ENCODE measurements at places on chromosomes 7 and 10.

- no peak for DNase-seq
Observed at GRCh38 chr10:8319704-8320103, 265.2 kb downstream of the GATA3 start.

GRCh38 chr7:158617737-158618128 lies 30.1 kb upstream of the PTPRN2 start:
- no peak for DNase-seq

DNA sequence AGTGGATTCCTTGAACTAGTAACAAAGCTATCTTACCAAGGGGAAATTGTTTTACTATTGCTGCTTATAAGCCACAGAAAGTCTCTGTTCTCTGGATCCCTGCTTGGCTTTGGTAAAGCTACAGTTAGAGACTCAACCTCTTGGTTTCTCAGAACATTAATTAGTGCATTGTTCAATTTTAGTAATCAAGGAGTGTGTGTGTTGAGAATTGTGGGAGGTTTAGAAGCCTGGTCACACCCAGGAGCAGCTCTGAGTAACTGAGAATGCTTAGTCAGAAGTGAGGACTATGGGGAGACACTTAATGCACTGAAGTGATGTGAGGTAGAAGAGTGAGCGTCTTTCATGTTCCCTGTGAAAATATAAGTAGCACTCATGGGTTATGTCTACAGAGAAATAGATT lies 8.2 kb upstream of the ACTA2 start:
- DNase-seq, result no peak

- no peak for DNase-seq
Observed at GRCh38 chr10:10294881-10295529, 722.7 kb upstream of the CELF2 start.

DNA sequence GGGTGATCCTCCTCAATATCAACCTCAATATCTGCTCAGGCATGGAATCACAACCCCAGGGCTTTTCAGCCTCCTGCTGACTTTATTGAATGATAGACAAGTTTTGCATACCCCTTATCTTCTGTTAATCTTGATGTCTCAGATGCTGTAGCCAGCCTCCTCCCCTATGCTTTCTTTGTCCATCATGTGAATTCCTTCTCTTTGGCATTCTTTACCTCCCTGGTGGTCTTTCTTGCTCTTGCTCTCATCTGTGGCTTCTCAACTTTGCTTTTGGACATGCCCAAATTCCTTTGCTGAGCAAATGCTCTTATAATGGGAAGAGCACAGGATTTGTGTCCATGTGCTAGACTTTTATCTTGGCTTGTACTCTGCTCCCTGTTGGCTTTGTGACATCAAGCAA lies 73.4 kb upstream of the FAM13C start:
- DNase-seq, result no peak

DNA sequence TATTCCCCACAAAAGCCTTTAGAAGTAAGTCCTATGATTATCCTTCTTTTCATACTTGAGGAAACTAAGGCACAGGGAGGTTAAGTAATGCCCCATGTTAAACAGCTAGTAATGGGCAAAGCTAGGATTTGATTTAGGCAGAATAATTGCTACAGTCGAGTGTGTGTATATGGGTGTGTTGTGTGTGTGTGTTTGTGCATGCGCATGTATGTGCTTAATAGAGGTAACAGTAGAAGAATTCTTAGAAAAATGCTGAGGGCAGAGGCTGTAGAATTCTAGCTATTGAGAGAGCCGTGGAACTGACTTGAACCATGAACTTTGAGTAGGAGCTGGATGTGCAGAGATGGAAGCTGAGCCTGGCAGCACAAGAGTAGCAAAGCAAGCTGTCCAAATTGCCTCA lies 131.3 kb upstream of the WNT16 start:
- DNase-seq, result no peak

DNA sequence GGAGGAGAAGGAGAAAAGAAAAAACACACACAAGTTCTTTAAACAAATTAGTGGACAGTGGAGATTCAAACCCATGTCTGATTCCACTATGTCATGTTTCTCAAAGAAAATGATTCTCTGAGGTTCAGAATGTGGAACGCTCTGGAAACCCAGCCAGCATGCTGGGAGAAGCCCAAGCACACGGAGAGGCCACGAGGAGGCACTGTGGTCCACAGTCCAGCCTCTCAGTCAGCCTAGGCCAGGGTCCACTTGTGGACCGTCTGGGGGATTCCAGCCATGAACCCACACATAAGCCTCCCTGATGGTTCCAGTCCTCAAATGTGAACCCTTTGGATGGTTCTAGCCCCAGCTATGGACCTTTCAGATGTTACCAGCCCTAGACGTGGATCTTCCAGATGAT lies 73.4 kb downstream of the CAV1 start:
- no peak for DNase-seq

GRCh38 chr10:1057106-1057657 lies 997 bp downstream of the WDR37 start:
- no peak for DNase-seq

- no peak for DNase-seq
Observed at GRCh38 chr7:117780832-117781231, 92.4 kb downstream of the CTTNBP2 start.

DNA sequence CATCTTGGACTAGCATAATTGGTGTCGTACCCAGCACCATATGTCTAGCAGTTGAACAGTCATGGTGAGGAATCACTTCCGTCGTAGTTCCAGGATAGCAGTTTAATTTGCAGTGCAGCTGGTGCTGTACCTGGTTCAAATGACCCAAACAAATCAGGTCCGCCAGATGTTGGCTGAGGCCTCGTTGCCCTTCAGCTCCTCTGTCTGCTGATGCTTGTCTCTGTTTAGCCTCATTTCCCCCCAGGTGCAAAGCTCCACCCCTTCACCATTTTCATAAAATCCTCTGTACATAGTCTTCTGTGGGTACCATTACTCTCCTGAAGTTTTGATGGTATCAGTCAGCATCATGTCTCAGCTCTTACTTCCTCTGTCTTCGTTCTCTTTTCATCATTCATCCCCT lies 35.1 kb downstream of the UMAD1 start:
- DNase-seq, result no peak

GRCh38 chr10:21078410-21079329 lies 181.6 kb upstream of the NEBL start:
- peak; percentile 9 for DNase-seq

DNA sequence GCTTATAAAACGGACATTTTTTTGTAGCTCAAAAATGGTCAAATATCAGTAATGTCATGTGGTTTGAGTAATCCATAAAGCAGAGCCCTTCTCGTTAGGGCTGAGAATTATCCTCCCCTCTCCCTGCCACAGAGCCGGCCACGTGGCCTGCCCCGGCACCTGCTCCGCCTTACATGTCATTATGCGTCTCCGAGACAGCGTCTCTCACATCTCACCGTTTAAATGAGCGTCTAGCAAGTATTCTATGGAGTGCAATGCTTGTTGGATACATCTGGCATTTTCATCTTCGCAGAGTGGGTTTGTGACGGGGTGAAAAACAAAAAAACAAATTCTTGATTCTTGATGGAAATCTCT lies 86.1 kb downstream of the CUX1 start:
- DNase-seq, result no peak

- DNase-seq, result no peak
Observed at GRCh38 chr10:60948851-60949250, 4.9 kb upstream of the RHOBTB1 start.

DNA sequence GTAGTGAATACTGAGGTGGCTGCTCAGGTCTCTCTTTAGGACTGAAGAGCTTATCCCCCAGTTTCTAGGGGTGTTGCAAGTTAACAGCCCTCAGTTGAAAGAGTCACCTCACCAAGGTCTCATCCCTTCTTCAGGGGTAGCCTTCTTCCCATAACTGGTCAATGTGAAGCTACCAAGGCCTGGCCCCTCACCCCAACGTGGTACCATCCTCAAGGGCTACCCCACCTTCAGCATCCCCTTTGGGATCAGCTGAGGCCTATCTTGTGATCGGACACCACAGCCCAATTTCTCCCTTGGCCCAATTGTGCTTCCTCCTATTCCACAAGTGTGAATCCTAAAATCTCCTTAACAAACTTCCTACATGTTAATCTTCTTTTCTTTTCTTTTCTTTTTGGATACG lies 289.5 kb upstream of the MKLN1 start:
- no peak for DNase-seq

GRCh38 chr10:14010101-14010558 lies 320.6 kb downstream of the FRMD4A start:
- no peak for DNase-seq

- DNase-seq, result no peak
Observed at GRCh38 chr10:125782054-125782453, 6.4 kb upstream of the MMP21 start.

GRCh38 chr7:148894591-148894990 lies 10.5 kb upstream of the EZH2 start:
- DNase-seq, result no peak

DNA sequence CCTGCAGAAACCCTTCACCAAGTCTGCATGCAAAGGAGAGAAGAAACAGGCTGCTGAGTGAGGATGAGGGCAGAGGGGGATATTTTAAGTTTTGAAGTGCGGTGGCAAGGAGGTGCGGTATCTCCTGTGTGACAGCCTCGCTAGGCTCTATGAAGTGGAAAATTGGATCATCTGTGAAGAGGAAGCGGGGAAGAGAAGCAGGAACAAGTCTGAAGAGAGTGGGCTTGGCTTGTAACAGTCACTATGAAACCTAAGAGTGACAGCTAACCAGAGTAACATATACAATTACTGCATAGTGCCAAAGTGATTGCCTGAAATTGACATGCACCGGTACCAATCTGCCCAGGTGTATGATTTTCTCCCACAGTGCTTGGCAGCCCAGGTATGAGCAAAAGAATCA lies 287.5 kb upstream of the KLF14 start:
- no peak for DNase-seq

DNA sequence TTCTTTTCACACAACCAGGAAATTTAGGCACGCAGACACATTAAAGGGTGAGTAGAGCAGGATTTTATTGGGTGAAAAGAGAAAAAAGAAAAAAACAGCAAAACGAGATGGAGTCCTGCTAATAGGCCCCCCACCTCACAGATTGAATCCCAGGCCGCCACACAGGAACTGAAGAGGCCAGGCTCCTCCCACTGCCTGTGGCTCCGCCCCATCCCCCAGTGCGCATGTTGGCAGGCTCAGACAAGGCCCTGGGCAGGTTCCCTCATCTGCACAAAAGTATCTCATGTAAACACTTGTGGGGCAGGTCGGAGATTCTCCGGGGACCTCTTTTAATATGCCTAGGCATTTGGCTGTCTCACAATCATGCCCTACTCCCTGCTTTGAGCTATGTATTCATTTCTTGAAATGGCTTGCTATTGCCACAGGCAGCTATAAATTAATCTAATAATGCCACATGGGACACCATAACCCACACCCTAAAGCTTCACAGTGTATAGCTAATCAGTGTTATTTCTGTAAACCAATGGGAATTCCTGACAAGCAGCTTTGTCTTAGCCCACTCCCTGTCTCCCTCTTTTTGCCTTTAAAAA lies 76.2 kb upstream of the KIF5B start:
- DNase-seq, result no peak

GRCh38 chr10:18122753-18123152 lies 17.5 kb upstream of the CACNB2 start:
- DNase-seq, result no peak

DNA sequence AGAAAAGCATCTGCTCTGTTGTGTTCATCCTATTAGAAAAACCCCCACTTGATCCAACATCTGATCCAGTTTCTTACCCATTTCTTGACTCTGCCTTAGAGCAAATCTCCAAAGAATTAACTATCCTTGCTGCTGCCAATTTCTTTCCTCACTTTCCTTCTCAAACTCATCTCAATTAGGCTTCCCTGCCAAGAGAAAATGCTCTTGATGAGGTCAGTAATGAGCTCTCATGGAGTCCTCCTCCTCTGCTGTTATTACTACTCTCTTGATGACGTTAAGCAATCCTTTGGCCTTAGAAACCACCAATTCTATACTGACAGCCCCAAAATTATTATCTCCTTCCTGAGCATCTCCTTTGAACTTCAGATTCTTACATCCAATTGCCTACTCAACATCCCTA lies 162.0 kb upstream of the FAM13C start:
- DNase-seq, result no peak

- no peak for DNase-seq
Observed at GRCh38 chr7:157987906-157988305, 599.7 kb downstream of the PTPRN2 start.

DNA sequence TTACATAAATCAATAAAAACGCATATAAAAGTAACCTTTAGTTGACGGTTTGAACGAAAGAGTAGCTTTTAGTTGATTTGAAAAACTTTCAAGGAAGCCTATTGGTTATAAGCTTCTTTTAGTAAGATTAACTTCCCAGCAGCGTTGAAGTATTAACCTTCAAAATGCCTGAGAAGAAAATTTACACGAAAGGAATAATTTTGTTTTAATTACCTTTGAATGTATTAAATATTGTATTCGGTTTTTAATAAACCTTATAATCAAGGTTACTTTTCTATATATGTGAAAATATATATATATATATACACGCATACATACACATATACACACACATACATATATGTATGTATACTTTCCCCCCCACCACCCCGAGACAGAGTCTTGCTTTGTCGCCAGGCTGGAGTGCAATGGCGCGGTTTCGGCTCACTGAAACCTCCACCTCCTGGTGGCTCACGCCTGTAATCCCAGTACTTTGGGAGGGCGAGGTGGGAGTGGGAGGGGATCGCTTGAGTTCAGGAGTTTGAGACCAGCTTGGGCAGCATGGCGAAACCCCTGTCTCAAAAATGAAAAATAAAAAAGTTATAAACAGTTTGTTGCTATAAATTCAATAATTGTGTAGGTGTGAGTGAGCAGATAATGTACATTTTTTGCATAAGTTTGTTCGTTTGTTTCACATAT lies 57.6 kb upstream of the EZH2 start:
- peak; percentile 74 for DNase-seq

DNA sequence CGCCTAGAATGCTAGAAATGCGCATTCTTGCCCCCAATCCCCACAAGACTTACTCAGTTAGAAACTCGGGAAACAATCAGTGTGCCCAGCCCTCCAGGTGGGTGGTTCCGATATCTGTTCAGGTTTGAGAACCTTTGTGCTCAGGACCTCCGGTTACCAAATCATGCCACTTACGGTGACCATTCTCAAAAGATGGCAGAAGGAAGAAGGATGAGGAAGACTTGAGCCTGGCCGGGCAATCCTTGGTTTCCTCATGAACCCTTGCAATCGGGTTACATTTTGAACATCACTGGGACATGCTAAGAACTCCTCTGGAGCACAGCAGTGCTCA lies 52.1 kb downstream of the RBM17 start:
- DNase-seq, result no peak

DNA sequence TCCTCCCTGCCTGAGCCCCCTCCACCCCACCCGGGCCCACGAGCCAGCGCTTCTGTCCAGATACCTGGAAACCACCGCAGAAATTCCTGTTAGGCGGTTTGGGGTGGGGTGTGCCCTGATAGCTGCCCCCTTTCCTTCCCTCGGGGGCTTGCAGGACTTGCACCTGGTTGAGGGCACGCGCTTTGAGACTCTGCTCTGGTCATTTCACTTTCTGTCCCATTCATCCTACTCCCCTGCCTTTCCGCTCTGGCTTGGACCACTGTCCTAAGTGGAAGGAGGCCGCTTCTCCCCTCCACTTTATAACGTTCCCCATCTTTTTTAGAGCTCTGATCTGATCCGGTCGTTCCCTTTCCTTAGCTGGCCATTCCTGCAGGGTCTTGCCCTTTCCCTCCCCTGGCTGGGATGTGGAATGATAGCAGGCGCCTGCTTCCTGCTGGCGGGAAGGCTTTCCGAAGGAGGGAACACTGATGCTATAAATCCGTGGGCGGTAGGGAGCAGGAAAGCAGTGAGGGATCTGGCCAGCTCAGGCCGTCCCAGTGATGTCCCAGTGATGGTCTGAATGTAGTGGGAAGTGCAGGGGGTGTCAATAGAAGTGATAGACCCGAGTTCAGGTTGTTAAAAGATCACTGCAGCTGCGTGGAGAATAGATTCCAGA lies 852 bp upstream of the PRKAR1B start:
- DNase-seq, result no peak

GRCh38 chr7:102222445-102222844 lies 64.2 kb upstream of the SH2B2 start:
- no peak for DNase-seq

All from CD4-positive, alpha-beta T cell treated with Interleukin-17A for 1 hour (primary cell).